ENCODE measurements at places on chromosomes 5 and 9.

DNA sequence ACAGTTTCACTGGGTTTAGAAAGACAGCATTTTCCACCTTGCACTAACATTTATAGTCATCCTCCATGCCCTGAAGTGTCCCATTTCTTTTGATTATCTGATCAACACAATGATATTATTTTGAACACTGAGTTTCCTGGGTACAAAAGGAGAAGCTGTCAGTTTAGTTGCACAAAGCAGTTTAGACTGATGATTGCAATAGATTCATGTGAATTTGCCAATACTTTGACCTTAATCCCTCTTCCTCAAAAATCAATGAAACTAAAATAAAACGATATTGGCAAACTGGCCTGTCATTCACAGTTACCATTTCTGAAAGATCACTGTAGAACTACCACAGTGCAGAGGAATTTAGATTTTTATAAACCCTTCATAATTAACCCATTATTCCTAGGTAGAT is 34.2 kb upstream of the RASGRF2 start:
- no peak for DNase-seq

DNA sequence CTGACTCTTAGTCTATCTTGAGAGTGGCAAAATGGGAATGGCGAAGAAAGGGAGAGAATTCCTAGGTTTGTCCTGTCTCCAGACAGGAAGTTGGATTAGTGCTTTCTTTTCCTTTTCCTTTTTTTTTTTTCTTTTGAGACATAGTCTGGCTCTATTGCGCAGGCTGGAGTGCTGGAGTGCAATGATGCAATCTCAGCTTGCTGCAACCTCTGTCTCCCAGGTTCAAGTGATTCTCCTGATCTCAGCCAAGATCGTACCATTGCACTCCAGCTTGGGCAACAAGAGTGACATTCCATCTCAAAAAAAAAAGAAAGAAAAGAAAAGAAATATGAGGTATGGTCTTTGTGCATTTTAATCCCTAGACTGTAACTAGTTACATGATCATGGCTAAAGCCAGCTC is 12.6 kb upstream of the KIF27 start:
- DNase-seq = no peak

DNA sequence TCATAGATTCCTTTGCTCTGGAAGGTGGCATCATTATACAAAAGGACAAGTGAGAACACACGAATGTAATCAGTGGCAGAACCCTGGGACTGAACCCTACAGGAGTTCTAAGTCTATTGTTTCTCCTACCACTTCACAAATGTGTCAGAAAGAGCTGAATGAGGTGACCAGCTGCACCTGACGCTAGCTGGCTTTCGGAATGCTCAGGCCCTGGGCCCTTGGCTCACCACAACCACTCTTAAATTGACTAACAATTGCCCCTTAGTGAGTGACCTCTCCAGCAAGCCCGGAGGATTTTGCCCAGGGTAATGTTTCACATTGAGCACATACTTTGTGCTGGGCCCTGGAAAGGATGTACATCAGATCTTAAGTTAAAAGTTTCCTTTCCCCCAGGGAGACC is 41.2 kb upstream of the ABCA1 start:
- no peak for DNase-seq

DNA sequence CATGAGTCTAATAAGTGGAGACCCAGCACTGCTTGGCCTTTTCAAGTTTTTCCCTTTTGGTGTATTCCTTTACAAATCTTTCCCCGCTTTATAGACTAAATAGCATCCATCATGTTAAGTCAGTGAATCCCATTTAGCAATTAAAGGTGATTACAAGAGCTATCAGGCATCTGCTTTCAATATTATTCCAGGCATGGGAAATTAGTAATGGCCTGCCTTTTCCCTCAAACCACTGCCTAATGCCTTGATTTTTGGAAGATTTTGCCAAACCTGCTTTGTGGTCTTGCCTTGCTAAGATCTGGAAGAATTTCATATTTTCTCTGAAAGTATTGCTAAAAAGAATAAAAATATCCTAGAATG is 102.8 kb upstream of the GNA14 start:
- no peak for DNase-seq

- no peak for DNase-seq
Measured at GRCh38 chr5:149666212-149666852, 63.8 kb upstream of the PPARGC1B start.

GRCh38 chr9:1018121-1018520 is 32.0 kb upstream of the DMRT2 start:
- DNase-seq = no peak

GRCh38 chr5:159951834-159952233 is 35.6 kb downstream of the ADRA1B start:
- DNase-seq = no peak

GRCh38 chr9:37339923-37340322 is 82.6 kb upstream of the GRHPR start:
- DNase-seq = no peak

DNA sequence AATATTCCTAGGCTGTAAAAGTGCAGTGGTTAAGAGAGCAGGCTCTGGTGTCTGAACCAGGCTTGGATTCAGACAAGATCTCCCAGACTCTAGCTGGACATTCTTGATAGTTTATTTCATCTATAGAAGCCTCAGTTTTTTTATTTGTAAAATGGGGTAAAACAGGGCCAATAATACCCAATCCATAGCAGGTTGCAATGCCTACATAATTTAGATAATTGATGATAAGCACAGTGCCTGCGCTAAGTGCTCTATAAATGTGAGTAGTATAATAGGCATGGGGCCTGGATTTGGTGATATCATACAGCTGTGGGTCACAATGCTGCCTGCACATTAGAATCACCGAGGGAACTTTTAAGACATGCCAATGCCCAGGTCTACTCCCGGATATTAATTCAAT is 603.5 kb downstream of the ISL1 start:
- no peak for DNase-seq

DNA sequence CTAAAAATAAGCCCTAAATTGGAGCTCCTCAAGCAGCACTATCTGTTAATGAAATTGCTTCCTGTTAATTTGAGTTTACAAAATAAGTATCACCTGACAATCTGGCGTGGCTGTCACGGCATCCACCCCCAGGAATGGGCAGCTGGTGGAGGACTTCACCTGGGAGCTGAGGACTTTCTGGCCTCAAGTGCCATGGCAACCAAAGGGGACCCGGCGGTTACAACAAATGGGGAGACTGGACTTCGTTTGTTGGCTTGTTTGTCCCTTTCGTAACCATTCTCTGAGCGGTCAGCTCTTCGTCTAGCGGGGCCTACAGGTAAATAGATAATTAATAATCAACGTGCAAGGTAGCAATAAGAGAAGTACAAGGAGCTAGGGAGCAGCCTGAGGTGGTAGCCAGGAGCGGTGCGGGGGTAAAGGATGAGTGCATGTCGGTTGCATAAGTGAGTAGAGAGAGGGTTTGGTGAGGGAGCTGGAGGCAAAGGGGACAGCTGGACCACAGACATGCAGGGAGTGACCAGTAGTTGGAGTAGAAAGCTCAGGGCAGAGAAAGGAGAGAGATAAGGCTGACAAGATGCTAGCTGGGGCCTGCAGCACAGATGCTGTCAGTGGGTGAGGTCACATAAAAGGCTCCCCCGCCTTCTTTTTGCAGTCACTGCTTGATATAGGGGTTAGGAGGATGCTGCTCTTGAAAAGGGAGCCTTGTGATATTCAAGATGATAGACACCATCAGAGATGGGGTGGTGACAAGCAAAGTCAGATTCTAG is 62.5 kb downstream of the HSPA4 start:
- DNase-seq = no peak

DNA sequence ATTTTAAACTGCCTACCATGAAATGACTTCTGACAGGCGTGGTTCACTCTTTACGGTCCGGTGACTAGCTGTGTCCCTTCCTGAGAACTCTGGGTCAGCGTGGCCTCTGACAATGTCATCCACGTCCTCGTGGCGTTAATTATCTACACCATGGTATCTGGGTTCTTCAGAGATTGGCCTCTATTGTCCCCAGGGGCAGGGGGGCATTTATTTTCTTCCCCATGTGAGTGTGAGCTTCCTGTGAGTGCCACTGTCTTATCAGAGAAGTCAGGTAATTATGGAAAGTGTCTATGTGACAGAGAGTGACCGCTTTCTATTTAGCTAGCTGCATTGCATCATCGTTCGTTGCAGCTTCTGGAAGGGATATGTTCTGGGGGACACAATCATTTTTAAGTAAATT is 77.2 kb downstream of the FBXL7 start:
- no peak for DNase-seq

DNA sequence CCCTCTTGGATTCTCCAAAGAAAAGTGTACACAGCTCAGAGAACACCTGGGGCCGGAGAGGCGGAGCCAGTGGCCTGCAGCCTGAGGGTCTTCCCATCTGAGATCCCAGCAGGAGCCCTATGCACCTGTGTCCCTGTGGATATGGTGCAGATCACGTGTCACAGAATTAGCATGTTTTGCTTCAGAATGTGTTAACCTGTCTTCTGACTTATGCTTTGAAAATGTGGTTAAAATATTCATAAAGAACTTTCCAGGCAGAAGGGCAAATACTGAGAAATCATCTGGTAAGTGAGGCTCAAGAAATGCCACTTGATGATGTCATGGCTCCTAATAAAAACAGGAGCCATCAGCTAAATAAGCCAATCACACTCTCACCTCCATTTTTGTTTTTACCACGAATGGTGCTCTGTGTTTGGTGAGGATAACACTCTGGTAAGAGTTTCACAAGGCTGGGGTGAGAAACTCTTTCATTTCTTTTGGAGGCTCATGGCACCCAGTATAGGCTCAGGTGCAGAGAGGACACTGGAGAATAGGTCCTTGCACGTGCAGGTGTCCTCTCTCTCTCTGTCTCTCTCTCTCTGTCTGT is 279.8 kb downstream of the FSTL4 start:
- no peak for DNase-seq

DNA sequence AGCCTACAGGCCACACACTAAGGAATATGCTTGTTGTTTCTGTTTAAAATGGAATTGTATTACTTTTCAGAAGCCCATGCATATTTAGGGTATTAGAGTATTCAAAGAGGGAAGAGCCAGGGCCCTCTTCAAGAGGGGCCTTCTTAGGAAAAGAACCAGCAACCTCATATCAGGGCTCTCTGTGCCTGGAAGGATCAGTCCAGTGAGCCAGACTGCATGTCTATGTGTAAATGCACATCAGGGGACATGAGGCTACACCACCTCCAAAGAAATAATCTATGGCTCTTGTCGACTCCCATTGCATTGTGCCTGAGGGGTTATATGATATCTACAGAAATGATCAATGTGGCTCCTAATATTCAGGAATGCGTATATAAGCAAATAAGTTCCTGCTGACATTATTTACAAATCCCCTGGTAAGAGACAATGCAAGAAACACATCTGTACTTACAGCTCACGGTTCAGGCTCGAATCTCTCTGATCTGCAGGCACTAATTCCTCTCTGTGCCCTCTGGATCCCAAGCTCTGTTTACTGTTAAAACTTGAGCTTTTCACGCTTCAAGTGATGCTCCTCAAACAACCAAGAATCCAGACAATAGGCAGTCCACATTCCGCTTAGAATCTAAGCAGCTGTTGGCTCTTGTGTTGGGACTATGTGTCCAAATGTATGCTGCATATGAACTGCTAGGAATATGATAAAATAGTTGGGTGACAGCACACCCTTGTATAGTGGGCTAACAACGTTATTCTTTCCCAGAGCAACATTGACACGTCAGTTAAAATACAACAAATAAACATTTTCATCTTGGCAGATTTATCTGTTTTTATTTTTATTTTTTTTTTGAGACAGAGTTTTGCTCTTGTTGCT is 150.2 kb upstream of the KLF9 start:
- DNase-seq = no peak

DNA sequence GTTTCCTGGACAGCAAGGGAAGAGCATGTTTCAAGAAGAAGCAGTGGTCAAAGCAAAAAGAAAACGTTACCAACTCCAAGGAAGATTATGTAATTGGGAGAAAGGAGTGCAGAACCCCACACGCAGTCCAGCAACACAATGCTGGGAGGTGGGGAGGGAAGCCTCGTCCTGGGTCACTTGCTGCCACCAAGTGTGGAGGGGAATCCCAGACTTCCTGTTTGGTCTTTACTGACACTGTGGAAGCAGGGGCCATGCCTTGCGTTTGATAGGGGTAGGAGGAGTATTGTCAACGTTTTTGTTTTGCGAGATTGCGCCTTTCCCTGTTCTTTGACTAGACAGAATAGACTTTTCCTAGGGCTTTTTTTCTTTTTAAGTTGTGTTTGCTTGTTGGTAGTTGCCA is 421.0 kb downstream of the KDM4C start:
- no peak for DNase-seq

GRCh38 chr5:174231956-174232487 is 186.5 kb downstream of the NSG2 start:
- no peak for DNase-seq

DNA sequence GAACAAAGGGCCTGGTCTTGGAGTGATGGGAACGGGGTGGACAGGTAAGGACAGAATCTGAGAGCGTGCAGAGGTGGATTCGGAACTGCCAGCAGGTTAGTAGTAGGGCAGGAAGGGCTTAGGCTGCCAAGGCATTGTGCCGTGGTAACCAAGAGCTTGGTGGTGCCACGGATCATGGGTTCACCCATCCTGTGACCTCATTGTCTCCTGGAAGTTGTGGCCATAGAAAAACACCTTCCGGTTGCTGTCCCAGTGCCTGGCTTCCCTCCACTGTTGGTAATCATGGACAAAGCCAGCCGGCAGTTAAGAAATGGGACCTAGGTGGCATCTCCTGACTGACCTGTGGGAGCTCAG is 42.5 kb upstream of the CFAP157 start:
- no peak for DNase-seq

DNA sequence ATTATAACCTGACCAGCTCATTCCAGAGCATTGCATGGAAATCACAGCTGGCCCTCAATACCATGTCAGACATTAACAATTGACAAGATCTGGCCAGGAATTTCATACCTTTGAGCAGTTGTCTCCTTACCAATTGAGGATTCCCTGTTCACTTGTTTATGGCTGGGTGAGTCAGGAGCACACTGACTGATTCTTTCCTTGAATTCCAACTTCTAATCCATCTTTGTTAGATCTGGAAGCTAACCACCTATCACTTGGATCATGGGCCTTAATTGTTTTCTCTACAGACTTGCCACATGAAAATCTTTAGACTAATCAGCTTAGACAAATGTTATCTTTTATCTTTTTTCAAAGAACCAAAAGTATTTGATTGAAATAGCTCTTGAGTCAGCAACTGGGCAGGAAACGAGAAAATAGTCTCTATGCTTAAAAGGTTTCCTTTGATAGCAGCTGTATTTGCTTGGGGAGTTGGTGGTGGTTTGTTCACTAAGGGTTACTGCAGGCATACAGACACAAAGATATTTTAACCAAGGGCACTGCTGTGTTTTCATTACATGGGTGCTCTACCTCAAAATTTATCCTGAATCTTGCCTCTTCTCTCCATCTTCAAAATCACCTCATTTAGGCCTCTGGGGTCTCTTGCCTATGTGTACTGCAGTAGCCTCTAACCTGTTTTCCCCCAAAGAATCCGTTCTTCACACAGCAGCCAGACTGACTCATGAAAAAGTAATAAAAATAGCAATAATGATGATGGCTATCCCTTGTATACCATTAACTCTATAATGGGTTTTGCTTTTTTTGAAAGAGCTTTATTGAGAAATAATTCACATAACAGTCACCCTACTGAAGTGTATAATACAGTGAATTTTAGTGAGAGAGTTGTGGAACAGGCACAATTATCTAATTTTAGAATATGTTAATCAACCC is 197.0 kb upstream of the NMUR2 start:
- no peak for DNase-seq

Data from activated CD8-positive, alpha-beta memory T cell treated with anti-CD3 and anti-CD28 coated beads for 48 hours (primary cell).